ENCODE measurements at places on chromosomes 6 and 20.
A peak's percentile ranks its signal among the peaks of the same experiment; 100 is the strongest.

DNA sequence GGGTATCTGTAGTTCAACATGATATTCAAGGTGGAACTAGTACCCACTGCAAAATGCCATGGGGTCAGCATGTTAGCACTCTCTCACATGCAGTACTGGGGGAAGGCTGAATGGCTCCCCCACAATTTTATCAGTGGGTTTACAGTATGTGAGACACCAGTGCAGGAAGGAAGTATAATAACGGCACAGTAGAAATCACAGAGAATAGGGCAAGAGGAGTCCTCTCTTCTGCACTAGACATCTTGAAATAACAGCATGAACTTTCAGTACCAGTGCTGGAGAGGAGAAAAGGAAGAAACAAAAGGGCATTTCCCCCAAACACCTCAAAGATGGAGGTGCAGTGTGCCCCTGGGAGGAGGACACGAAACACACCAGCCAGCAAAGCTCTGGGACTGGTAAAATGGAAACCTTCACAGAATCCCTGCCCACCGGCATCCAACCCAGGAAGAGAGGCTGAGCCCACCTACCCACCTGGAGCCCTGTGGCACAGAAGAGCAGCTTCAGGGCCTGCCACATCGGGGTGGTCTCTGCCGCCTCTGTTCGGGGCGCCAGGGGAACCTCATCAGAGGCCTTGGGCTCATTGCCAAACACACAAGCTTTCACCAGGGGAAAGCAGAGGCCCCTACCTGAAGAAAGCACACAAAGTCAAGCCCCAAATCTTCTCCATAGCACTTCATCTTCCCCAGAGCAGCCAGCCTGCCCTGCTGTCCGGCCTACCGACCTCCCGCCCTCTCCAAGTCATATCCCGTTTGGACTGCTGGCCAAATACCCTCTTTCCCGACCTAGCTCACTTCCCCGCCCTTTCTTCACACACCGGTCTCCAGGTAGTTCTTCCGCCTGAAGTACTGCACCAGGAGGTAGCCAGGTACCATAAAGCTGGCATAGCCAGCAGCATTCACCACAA, 1.2 kb downstream of the SLC35B2 start:
- DNase-seq: no peak

GRCh38 chr6:116335612-116336215, 35.0 kb upstream of the DSE start:
- DNase-seq: no peak

DNA sequence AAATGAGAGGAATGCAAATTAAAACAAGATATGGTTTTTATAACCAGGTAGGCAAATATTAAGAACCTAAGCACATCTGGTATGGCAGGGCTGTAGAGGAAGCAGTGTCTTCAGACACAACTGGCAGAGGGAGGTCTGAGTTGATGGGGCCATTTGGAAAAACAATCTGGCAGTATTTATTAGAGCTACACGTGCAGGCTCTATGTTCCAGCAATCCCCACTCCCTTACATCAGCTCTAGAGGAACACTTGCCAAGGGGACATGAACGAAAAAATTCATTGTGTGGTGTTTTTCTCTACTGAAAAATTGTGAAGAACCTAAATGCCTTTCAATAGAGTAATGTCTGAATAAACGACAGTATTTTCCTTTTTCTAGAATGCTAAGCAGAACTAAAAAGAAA, 111.6 kb upstream of the EDN1 start:
- no peak for DNase-seq

DNA sequence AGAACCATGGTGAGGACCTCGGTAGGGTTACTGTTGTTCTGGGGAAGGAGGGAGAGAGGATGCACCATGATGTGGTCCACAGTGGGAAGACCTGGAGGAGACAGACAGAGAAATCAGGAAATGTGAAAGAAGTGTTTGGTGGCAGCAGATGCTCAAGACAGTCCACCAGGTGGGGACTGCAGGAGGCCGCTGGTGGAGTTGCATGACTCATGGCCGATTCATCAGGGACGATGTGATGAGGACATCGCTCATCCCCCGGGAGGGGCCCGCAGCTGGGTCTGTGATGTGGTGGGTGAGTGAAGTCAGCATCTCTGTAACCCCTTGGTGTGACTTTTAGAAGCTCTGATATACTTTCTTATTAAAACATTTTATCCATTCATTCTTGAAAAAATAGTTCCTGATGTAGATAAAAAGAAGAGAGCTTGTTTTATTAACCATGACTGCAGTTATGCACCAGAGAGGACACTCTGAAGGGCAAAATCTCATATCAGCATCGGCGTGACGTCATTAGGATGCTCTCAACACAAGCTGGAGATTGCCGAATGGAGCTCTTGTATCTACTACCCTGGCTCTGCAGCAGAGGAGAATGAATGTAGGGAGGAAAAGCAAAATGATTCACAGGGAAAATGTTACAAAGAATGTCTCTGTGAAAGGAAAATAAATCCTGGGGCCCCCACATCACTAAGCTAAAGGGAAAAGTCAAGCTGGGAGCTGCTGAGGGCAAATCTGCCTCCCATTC, 71.2 kb downstream of the RAMACL start:
- DNase-seq: peak; percentile 76

DNA sequence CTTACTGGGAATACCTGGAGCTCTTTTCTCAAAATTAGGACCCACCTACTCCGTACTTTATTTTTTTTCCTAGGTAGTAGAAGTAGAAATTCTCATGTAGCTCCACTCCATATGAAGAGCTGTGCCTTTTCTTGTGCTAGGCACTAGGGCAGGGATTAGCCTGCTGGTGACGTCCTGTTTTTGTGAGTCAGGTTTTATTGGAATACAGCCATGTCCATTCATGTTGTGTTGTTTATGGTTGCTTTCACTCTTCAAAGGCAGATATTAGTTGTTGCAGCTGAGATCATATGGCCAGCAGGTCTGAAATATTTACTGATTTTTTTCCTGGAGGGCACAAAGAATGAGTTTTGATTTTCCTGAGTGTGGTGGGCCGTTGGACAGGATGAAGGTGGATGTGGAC, 20.5 kb downstream of the XRN2 start:
- DNase-seq: peak; percentile 93

DNA sequence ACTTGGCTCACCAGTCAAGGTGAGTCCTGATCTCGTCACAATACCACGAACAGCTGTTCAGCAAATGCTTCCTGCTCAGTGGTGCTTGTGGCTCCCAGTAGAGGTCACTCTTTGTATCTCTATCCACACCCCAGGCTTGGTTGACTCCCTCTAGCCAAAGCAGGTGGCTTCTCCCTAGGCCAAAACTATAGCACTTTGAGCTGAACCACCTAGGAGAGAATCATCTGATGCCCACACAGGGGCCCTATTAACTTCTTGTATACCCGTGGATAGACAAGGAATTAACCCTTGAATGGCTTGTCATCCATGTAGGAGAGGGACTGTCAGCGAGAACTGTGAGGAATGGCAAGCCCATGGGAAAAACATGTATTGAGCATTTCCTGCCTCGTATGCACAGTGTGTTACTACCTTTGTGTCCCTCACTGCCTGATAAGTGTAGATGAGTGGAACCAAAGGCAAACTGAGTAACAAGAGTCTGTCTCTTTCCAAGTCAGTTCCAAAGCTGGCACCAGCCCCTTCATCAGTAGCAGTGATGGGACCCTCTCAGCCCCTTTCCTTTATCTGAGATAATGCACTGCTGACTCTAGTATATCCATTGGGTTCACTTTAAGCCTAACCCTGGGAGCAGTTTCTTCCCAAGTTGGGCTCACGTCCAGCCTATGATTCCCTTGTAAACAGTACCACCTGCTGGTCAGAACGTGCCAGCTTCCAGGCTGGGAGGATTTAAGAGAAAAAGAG, 42.5 kb downstream of the EIF2S2 start:
- peak; percentile 75 for DNase-seq

- peak; percentile 89 for DNase-seq
Observed at GRCh38 chr6:139376604-139377218, 2.3 kb upstream of the CITED2 start.

DNA sequence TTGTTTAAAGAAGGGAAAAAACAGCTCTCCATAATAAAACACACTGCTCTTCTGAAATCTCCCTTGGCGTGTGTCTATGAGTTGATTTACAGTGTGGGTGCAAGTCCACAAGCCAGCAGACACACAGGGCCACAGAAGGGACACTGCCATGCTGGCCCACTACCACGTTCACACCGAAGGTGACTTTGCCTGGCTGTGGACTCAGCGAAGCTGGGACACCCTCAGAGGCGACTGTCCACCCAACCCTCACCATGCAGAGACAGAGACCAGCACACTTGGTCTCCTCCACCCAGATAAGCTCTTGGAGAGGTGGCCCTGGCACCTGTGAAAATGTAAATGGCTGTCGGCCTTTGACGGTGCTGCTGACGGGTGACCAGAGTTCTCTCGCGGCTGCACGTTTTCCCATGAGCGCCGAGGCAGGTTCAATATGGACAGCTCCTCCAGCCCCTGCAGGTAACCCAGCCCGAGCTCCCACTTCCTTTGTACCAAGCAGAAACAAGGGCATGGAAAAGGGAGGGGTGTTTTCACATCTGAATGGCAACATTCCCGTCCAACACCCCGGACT, 78.0 kb downstream of the YTHDF1 start:
- no peak for DNase-seq

GRCh38 chr20:18188434-18188833, 50.8 kb downstream of the KAT14 start:
- DNase-seq: no peak

All from amniotic epithelial cell (primary cell).